ENCODE measurements at places on chromosomes 11 and 22. TPM values are rescaled to one million over a fixed set of nuclear protein-coding genes. Genes with fewer than 3 reads are reported as not detected.

Gene ACTN3
- total RNA-seq = under 0.01 TPM

Gene IRF7
- total RNA-seq = 7.8 TPM

Gene OR4C13
- total RNA-seq = not detected

Gene SLC22A6
- total RNA-seq = not detected

Gene SHANK3
- total RNA-seq = 1.4 TPM

Gene RPS25
- total RNA-seq = 1,469 TPM

Gene C1QTNF4
- not detected for total RNA-seq

Gene MFNG
- 2.1 TPM for total RNA-seq

Gene SCGB1A1
- total RNA-seq = not detected

Gene XPNPEP3
- 14.8 TPM for total RNA-seq

Gene EHF
- total RNA-seq = 478 TPM

Gene CFAP300
- 3.0 TPM for total RNA-seq

Gene MIOX
- 0.14 TPM for total RNA-seq

Gene TEX54
- not detected for total RNA-seq

Gene FAM181B
- total RNA-seq = 1.4 TPM

Gene OR2AT4
- total RNA-seq = not detected

Gene CAPN5
- 2.1 TPM for total RNA-seq

Gene RCOR2
- total RNA-seq = 1.7 TPM

Gene LRRC55
- total RNA-seq = not detected

Gene MGAT3
- total RNA-seq = not detected

Gene C11orf91
- not detected for total RNA-seq

Gene GRAP2
- not detected for total RNA-seq

Gene ELFN2
- total RNA-seq = 0.68 TPM

All from nasal cavity respiratory epithelium epithelial cell of viscerocranial mucosa (primary cell).